Stimulated activated CD4-positive, alpha-beta T cell treated with anti-CD3 and anti-CD28 coated beads, Interleukin-1b, Interleukin-23, amount 100 ng/mL, for 1 hour (primary cell): ENCODE measurements at places on chromosomes 5 and 9.

- no peak for DNase-seq
Observed at GRCh38 chr5:151456321-151456940, 9.0 kb downstream of the SLC36A1 start.

GRCh38 chr5:90473396-90474234, 956 bp downstream of the MBLAC2 start:
- DNase-seq, result peak; percentile 0

GRCh38 chr5:122153774-122154173, 24.4 kb downstream of the ZNF474 start:
- no peak for DNase-seq

DNA sequence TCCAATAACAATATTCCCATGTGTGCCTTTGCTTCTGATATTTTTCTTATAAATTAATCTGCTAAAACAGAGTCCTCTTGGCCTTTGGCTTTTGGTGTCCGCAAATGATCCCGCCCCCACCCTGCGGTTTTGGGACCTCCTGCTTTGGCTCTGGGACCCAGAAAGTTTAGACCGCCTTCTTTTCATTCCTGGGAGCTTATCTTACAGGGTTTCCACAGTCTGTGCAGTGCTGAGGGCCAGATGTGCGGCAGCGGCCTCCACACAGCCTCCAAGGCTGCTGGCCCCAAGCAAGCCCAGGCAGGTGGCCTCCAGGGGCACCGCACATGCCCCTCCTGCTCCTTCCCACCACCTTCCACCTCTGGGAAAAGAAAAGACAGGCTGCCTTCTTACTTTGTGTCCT, 191.5 kb downstream of the ERCC6L2 start:
- DNase-seq, result no peak

DNA sequence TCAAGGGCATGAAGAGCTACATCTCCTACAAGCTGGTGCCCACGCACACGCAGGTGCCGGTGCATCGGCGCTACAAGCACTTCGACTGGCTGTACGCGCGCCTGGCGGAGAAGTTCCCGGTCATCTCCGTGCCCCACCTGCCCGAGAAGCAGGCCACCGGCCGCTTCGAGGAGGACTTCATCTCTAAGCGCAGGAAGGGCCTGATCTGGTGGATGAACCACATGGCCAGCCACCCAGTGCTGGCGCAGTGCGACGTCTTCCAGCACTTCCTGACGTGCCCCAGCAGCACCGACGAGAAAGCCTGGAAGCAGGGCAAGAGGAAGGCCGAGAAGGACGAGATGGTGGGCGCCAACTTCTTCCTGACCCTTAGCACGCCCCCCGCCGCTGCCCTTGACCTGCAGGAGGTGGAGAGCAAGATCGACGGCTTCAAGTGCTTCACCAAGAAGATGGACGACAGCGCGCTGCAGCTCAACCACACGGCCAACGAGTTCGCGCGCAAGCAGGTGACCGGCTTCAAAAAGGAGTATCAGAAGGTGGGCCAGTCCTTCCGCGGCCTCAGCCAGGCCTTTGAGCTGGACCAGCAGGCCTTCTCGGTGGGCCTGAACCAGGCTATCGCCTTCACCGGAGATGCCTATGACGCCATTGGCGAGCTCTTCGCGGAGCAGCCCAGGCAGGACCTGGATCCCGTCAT, 1.4 kb downstream of the SNX18 start:
- no peak for DNase-seq

GRCh38 chr5:133820507-133820906, 147.9 kb downstream of the C5orf15 start:
- no peak for DNase-seq

DNA sequence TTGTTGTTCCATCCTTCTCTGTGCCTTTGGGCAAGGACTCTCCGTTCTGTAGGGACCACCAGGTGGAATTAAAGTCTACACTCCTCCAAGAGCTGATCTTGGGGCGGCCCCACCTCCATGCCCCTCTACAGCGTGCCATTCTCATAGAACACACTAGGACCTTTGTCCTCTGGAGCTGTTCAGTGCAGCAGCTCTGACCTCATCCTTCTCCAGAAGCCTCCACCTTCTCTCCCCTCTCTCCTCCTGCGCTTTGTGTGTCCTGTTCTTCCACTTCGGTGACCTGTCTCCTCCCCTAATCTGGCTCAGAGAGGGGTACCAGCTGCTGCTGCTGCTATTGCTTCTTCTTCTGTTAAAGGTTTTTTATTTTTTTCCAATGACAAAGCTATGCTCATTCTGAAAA, 1.8 kb upstream of the MACROH2A1 start:
- no peak for DNase-seq

- DNase-seq, result no peak
Observed at GRCh38 chr9:16386007-16386826, 484.3 kb downstream of the BNC2 start.

- no peak for DNase-seq
Observed at GRCh38 chr5:103674251-103674650, 111.7 kb upstream of the NUDT12 start.

GRCh38 chr9:74887981-74888370, 255 bp upstream of the TRPM6 start:
- no peak for DNase-seq

DNA sequence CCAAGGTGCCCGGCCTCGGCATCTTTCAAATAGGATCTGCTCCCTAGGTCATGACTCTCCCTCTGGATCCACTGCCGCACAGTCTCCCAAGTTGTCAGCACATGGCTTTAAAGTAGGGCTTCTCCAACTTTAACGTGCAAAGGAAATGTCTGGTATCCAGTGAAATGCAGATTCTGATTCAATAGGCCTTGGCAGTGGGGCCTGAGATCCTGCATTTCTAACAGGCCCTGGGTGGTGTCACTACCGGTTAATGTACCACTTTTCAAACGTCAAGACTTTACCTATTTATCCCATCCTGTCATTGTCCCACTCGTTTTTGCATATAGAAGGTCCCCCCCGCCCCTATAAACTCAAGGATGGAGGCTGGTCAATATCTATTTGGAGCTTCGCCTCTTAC, 137.6 kb upstream of the ZNF618 start:
- DNase-seq, result no peak

- DNase-seq, result no peak
Observed at GRCh38 chr5:72283358-72283757, 36.7 kb downstream of the MRPS27 start.

DNA sequence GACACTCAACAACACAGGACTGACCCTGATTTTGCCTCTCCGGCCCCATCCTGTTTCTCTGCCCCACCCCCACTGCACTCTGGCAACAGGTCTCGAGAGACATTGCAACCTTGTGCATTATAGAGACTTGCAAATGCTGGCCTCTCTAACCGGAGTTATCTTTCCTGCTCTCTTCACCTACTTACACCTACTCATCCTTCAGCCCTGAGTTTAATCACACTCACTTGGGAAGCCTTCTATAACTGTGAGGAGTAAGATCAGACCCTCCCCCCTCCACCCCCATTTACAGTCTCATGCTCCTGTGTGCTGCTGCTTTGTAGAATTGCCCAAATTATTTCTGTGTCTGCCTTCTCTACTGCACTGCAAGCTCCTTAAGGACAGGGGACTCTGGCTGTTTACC, 42.8 kb downstream of the WWC1 start:
- DNase-seq, result no peak

GRCh38 chr9:14722391-14723035, at the start of gene CER1:
TSS of gene CER1 (minus strand) at chr9:14722733. CDS start at chr9:14722672, 61 bp downstream.
- no peak for DNase-seq

- DNase-seq, result no peak
Observed at GRCh38 chr5:8362495-8362894, 493.5 kb downstream of the MTRR start.

DNA sequence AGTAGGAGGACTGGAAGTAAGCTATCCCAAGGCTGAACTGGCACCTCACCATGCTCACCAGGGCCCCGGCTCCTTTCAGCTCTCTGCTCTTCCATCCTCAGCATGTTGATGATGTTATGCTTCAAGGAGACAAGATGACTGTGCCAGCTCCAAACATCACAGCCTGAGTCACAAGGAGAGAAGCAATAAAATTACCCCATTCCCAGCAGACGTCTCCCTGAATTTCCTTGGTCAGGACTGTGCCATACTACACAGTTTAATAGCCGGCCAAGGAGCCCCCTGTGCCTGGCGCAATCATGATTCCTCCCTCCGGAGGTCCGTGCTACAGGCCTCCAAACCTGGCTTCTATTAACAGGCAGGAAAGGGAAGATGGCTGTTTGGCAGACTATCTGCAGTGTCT, 51.2 kb upstream of the ROR2 start:
- no peak for DNase-seq

- DNase-seq, result no peak
Observed at GRCh38 chr5:53463909-53464621, 16.4 kb upstream of the FST start.

DNA sequence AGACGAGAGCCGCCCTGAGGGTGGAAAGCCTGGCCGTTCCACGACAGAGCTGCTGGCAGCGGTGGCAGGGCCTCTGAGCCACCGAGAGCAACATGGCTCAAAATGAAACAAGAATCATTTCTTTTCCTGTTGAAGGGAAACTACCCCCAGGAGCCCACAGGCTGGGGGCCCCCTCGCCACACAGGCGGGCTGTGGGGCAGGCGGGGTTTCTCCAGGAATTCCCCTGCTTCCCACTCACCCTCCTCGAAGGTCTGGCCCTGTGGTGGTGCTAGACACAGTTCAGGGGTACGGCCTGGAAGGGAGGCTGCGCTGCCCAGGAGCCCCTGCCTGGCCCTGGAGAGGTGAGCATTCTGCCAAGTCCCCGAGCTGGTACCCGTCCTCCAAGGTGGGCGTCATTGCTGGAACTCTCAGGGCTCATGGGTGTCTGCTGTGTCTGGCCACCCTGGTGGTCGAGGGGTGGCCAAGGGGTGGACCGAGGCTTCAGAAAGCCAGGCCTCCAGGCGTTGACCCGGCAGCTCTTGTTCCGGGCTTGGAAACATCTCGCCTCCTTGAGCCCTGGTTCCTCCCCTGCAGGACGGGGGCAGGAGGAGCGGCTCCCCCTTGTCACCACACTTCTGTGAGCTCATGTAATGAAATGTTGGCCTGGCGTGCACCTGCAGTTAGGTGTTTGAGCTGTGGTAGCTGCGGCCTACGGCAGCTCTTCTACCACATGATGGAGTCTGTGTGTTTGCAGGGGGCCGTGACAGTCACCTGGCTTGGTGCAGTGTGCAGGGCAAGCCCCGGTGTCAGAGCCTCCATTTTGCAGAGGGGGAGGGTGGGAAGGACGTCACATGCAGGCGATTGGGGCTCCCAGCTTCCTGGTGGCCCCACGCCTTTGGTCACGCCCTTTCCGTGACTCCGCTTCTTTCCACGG, 65.3 kb downstream of the RXRA start:
- peak; percentile 61 for DNase-seq

DNA sequence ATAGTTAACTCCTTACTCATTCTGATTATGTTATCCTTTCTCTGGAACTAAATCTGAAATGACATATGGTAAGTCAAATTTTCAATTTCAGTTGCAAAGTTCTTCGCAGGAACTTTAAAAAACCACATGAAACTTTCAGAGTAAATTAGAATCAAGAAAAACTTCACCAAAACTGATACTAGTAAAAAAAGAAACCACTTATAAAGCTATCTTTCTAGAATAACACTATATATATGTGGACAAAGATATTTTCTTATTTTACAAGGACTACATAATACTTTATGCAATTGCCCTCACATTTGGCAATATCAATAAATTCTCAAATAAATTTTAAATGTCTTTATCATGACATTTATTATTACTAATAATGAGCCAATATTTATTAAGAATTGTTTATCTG, 1847.1 kb upstream of the NUDT12 start:
- DNase-seq, result no peak

DNA sequence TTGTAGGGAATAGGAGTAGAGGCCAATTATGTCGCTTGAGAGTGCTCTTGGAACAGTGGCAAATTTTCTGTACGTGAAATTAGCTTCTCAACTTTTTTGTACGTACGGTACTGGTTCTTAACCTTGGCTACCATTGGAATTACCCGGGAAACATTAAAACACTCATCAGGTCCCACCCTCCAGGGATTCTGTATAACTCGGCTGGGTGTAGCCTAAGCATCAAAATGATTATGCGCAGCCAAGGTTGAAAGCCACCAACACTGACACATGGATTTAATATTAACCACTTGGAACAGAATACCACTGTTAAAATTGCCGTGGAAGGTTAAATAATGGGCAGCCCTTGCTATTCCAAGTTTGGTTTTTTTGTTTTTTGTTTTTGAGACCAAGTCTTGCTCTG, 17.4 kb downstream of the DNAJA1 start:
- DNase-seq, result no peak

GRCh38 chr5:179755022-179755421, 22.4 kb downstream of the MAML1 start:
- no peak for DNase-seq

DNA sequence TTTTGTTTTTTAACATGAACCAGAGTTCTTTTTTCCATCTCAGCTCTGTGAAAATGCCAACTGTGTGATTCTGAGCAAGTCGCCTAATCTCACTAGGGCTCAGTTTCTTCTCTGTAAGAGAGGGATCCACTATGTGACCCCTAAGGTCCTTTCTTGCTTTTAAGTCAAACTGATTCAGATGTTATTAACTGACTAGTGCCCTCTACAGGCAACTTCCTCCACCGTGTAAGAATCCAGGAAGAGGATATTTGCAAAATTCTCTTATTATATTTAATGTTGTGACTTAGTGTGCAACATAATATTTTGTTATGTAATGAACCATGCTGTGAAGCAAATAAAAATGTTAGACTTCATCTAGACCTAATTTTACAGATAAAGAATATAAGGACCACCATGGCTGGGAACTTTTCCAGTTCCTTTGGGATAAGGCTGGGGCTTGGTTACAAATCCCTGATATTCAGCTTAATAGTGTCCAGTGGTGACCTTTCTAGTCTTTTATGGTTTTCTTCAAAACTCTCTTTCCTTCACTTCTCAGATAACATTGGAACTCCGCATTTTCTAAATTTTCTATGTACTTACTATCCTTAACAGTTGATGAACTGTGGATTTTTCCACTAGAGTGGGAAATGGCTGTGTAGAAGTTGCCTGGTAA, 244.7 kb downstream of the PIK3R1 start:
- DNase-seq, result peak; percentile 16

GRCh38 chr5:173355561-173355960, 27.3 kb upstream of the STC2 start:
- no peak for DNase-seq

DNA sequence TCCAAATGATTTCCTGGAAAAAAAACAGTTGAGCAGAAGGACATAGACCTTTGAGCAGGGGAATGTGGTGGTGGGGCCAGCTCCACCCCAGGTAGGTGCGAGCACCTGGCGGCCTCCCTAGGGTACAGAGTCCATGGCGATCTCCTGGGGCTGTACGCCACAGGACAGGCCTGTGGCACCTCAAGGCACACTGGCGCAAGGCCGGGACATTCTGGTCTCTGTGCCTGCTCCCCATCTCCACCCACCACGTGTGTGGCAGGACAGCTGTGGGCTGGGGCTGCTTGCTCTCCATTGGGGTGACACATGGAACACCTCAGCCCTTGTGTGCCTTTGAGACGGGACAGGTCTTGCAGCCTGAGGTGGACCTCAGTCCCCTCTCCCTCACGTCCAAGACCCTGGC, 25.2 kb downstream of the WNK2 start:
- no peak for DNase-seq

- DNase-seq, result no peak
Observed at GRCh38 chr5:127002390-127002789, 28.0 kb downstream of the MARCHF3 start.
